ENCODE measurements at places on chromosomes 5 and 9.

GRCh38 chr5:43305948-43306565 lies 7.2 kb downstream of the HMGCS1 start:
- DNase-seq = no peak

DNA sequence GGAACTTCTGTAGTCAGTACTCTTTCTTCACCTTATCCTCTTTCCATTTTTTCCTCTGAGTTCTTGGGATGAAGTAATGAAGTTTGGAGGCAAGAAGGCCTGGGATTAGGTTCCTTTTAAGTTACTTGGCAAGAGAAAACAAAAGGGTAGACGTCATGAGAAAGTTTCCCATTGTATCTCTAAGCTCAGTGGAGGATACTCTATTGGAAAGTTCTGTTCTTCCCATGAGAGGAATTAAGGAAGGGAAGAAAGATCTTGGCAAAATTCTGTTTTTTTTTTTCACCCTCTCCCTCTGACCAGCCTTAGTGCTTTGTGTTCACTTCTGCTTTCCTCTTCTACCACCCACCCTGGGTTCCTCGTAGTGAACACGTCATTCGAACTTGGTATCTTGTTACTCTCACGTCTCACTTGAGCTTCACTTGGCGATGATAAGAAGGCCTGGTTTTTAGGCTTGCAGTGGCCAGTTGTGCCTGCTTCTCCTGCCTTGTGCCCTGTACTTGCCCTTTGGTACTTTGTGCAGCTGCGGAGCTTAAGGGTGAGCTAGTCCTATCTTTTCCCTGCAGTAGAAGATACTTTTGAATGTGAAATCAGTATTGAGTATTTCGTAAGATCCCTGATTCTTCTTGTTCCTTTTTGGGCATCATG lies 67.0 kb downstream of the ARHGAP26 start:
- no peak for DNase-seq

DNA sequence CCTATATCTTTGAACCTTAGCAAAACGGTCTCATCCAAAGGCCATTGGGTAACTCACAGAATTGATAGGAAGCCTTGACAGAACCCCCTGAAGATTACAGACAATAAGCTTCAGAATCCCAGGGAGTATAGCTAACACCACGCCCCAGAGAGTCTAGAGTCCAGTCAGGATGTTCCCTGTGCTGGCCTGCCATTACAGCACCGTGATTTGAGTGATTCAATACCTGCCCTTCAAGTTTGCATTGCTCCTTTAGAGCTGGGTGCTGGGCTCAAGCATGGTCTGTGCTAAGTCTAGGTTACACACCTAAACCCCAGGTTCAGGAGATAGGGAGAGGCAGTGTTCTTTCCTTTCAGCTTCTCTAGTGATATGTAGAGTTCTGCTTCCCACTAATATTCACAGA lies 90.5 kb downstream of the RASEF start:
- no peak for DNase-seq

- no peak for DNase-seq
Measured at GRCh38 chr9:103928442-103928841, 165.7 kb upstream of the SMC2 start.

GRCh38 chr5:86008293-86008692 lies 609.4 kb upstream of the COX7C start:
- DNase-seq = no peak

- no peak for DNase-seq
Measured at GRCh38 chr9:123816817-123817472, 113.0 kb downstream of the DENND1A start.

GRCh38 chr5:127911619-127912018 lies 171.9 kb upstream of the SLC12A2 start:
- DNase-seq = no peak

- DNase-seq = no peak
Measured at GRCh38 chr9:4665357-4665756, 923 bp downstream of the SPATA6L start.

- DNase-seq = no peak
Measured at GRCh38 chr5:35443803-35444595, 173.7 kb upstream of the SPEF2 start.

DNA sequence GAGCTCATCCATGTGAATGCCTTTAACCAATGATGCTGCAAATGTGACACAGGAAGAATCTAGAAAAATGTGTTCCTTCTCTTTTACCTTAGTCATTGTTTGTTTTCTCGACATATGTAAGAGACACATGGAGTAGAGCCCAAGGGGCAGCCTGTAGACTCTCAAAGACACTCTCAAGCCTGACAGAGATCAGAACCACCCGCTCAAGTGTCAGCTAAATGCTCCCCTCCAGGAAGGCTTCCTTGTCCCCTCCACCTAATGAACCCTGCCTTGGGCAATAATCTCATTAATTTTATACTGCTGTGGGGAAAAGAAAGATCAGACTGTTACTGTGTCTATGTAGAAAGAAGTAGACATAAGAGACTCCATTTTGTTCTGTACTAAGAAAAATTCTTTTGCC lies 157.4 kb downstream of the MUSK start:
- DNase-seq = no peak

GRCh38 chr9:72882117-72882775 lies 70.6 kb downstream of the ALDH1A1 start:
- no peak for DNase-seq

DNA sequence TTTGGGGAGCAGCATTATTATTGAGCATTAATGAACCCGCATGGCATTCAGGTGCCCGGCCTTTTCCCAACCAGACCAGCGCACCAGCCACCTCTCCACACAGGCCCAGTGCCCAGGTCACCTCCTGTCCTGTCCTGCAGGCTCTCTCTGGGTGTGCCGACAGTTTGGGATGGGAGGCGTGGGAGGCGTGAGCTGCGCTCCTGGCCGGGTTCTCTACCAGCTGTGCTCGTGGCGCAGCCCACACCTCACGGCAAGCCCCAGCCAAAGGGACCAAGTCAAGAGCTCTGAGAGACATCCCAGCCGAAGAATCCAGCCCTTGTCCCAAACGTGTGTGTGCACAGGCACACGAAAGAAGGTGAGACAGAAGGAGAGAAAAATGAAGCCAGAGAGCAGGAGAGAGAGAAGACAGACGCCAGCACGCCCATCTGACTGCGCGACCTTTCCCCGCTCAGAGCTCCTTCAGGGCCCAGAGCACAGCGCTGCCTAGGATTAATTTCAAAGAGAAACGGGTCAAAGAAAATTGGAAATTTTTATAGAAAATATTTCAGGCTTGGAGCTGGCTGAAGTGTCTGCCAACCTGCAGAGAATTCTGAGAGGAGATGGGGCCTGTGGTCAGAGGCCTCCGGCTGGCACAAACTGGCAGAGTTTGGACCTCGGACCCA lies 81.7 kb downstream of the ADAMTS2 start:
- DNase-seq = peak; percentile 44

DNA sequence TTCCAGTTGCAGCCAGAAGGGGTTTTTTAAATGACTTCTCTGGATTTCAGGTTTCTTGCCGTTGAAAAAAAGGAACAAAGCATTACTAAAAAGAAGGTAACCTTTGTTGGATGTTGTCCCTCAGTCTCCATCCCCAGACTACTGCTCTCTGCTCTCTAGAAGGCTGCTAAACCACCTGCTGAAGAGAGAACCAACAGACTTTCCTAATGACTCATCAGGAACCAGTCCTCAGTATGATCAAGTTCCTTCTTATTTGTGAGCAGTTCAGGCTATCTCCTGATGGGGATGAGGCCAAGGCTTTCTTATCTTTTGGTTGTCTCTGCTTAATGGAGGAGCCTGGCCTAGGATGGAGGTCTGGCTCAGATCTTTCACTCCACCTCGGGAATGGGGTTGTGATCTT lies 4.1 kb downstream of the KIF4B start:
- no peak for DNase-seq

Measured in left forelimb (tissue), 1 donor.